ENCODE measurements at places on chromosomes 13 and 19.

- no peak for DNase-seq
Observed at GRCh38 chr13:102569488-102569887, 27.3 kb upstream of the TPP2 start.

DNA sequence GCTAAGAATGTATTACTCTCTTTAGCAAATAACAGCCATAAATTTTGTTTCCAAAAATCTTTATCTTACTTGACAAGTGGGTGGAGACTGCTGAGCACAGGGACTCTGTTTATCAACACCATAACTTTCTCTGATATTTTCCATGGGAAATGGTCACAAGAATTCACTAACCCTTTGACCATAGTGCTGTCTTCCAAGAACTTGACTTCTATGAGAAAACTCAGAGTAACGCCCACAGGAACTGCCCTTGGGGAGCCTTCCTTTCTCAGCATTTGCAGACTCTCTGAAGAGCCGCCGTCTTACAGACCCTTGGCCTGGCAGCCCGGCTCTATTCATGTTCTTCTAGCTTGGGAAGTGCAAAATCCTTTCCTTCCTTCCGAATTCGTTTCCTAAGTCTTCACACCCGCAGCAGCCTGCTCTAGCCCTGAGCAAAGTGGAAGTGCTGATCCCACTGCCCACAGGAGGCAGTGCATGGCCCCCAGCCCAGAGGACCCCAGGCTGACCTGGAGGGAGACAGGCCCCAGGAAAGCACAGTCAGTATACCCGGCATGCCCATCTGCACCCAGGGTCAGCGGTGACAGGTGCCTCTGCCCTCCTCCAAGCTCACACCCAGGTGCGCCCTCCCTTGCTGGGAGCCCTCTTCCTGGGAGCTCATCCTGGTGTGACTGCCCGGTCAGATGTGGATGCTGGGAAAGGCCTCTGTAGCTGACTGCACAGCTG is 10.2 kb downstream of the GAS6 start:
- DNase-seq: no peak

- no peak for DNase-seq
Observed at GRCh38 chr13:90713441-90714133, 633.9 kb upstream of the MIR17HG start.

- no peak for DNase-seq
Observed at GRCh38 chr19:57812226-57812625, 2.5 kb downstream of the ZNF552 start.

DNA sequence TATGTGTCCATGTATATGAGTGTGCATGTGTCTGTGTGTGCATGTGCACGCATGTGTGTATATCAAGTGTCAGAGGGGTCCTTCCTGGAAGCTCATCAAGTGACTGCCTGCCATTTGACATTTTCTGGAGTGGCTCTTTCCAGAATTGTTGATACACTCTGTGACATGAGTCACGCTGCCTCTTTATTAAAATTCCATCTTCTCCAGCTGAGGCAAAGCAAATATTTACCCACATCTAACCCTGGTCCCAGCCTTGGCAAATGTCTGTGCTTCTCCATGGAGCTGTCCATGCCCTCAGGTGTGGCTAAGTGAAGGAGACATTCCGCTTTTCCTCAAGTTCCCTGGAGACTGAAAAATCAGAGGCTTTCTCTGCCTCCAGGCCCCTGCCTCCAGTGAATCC is 88.2 kb upstream of the MBNL2 start:
- no peak for DNase-seq

GRCh38 chr19:35642798-35643254 is 1.3 kb downstream of the ETV2 start:
- no peak for DNase-seq

- no peak for DNase-seq
Observed at GRCh38 chr13:49082653-49083536, 107.2 kb downstream of the FNDC3A start.

DNA sequence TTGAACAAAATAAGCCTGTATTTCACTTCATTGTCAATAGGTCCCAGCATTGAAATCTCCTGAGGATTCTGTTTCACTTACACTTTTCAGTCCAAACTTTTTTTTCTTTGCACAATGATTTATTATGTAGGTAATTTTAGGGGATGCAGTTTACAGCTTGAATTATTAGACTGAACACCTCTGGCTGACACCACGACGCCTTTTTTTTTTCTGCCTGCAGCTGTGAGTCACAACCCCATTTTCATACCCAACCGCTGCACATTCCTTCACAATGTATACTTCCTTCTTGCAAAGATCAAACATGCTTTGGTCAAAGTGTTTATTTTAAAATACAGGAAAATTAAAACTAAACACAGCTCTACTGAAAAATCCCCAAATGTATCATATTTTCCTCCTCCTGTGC is 11.4 kb downstream of the ZIC2 start:
- no peak for DNase-seq
